ENCODE measurements at places on chromosomes 1 and 21. TPM values are rescaled to one million over a fixed set of nuclear protein-coding genes. Genes with fewer than 3 reads are reported as not detected.

Gene GRIK3
- not detected for total RNA-seq

Gene ESRRG
- 0.39 TPM for total RNA-seq

Gene CD84
- total RNA-seq: 0.39 TPM

Gene S1PR1
- 0.39 TPM for total RNA-seq

Gene GPR153
- total RNA-seq: 0.87 TPM

Gene SPTA1
- not detected for total RNA-seq

Gene PAQR6
- total RNA-seq: 1.6 TPM

Gene OR2M4
- total RNA-seq: not detected

Gene DNMT3L
- not detected for total RNA-seq

Gene TRNP1
- 31.0 TPM for total RNA-seq

Gene TMEM52
- 0.54 TPM for total RNA-seq

Gene CAPN8
- total RNA-seq: under 0.01 TPM

Gene TPTE
- 0.22 TPM for total RNA-seq

Gene AMY1C
- total RNA-seq: not detected

Gene SH2D1B
- not detected for total RNA-seq

Gene NFYC
- 48.4 TPM for total RNA-seq

Gene CFH
- 0.39 TPM for total RNA-seq

Gene RHOU
- total RNA-seq: 21.5 TPM

Gene COL8A2
- total RNA-seq: under 0.01 TPM

Gene TTLL10
- not detected for total RNA-seq

Gene SPRR3
- total RNA-seq: 1.2 TPM

Gene AADACL4
- not detected for total RNA-seq

Gene BACE2
- 22.0 TPM for total RNA-seq

Gene S100A2
- 8.2 TPM for total RNA-seq

Gene RGS8
- total RNA-seq: not detected

Gene CD1D
- not detected for total RNA-seq

Gene CFAP74
- not detected for total RNA-seq

Gene CYYR1
- total RNA-seq: 0.11 TPM

Gene MIER1
- 22.8 TPM for total RNA-seq

Gene FAM110D
- not detected for total RNA-seq

Gene GSTM1
- total RNA-seq: not detected

Gene HEYL
- total RNA-seq: not detected

Gene IKBKE
- 23.9 TPM for total RNA-seq

Gene MYOG
- not detected for total RNA-seq

Gene TMEM82
- not detected for total RNA-seq

Gene COL24A1
- not detected for total RNA-seq

Gene KCNN3
- total RNA-seq: under 0.01 TPM

Gene CDCP2
- not detected for total RNA-seq

Gene AXDND1
- total RNA-seq: 0.79 TPM

Gene LHX8
- total RNA-seq: not detected

Gene PADI2
- total RNA-seq: 0.43 TPM

Gene FABP3
- 1.6 TPM for total RNA-seq

Gene OR2T29
- 19.7 TPM for total RNA-seq

Gene ANGPTL7
- not detected for total RNA-seq

Gene HP1BP3
- total RNA-seq: 225 TPM

Gene LORICRIN
- not detected for total RNA-seq

Gene CD1E
- not detected for total RNA-seq

Gene CFHR3
- not detected for total RNA-seq

Gene CEPT1
- total RNA-seq: 51.8 TPM

Gene TMCO1
- 102 TPM for total RNA-seq

Gene OR2AK2
- not detected for total RNA-seq

Data from placental epithelial cell (primary cell).